ENCODE measurements at places on chromosomes 12 and 14.

- DNase-seq = no peak
Measured at GRCh38 chr12:106652510-106653015, 69.8 kb downstream of the RFX4 start.

DNA sequence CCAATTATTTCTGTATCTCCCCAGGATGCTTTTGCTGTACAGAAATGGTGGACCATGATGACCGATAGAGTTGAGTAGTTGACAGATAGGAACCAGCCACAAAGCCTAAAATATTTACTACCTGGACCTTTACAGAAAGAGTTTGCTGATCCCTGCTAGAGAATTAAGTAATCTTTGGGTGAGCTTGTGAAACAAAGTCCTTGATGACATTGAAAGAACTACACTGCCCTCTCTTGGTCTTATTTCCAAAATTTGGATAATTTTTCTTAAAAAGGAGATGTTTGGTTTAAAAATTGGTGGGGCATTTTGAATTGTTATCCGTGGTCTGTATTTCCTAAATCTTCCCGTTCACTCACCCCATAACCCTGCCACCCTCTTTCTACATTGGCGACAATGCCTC lies 13.7 kb upstream of the TCTN1 start:
- no peak for DNase-seq

GRCh38 chr14:79971330-79971729 lies 240.0 kb downstream of the DIO2 start:
- DNase-seq = no peak

DNA sequence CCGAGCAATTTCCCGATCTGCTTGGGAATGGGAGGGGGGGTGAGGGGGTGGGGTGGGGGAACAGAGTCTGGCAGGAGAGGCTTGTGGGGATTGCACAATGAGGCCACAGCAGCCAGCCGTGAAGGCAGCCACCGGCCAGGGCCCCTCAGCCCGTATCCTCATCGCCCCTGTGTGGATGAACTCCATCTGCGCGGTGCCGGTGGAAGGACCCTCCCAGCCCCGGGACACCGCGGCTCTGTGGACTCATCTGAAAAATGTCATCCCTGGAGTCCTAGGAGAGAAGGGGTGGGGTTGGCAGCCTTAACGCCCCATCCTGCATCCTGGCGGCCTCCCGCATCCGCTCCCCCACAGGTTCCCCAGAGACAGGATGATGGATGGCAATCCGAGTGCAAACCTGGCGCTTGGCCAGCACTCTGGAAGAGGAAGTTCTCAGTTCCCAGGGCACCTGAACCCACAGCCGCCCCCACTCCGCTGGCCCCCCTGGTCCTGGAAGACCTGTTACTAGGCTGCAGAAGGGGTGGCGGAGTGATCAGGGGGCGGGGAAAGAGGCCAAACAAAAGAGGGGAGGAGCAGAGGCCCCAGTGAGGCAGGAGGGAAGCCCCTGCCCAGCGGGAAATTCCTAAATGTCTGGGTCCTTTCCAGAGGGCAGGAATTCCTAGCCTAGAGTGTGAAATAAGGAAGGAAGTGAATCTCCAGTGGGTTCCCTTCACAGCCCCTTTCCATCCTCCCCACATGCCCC lies 1.2 kb upstream of the TNFAIP2 start:
- no peak for DNase-seq

DNA sequence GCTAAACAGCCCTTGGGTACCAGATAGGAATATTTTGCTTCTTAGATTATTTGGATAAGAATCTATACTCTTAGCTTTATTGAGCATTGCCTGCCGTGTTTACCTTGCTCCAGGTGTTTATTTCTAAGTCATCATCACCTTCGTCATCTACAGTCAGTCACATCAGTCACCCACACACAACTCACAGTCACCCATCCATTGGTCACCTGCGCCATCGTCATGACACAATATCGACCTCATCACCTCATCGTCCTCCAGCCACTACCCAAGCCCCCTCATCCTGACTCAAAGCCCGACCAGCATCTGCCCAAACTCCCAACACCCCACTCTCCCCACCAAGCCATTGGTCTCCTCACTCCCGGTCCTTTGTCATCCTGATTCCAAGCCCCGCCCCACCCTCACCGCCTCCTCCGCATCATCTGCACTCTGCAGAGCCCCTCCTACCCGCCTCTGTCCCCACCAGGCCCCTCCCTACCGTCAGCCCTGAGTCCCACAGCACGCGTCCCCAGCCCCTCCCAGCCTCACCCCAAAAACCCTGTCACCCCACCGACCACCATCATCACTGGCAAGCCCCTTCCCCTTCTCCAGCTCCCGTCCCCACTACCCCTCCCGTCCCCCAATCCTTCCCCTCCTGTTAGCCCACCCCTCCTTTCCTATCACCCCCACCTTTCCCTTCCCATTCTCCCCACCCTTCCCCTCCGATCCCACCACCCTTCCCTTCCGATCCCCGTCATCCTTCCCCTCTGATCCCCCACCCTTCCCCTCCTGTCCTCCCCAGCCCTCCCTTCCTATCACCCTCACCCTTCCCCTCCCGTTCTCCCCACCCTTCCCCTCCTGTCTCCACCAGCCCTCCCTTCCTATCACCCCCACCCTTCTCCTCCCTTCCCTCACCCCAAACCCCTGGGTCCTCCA lies 9.8 kb downstream of the DLK1 start:
- no peak for DNase-seq

DNA sequence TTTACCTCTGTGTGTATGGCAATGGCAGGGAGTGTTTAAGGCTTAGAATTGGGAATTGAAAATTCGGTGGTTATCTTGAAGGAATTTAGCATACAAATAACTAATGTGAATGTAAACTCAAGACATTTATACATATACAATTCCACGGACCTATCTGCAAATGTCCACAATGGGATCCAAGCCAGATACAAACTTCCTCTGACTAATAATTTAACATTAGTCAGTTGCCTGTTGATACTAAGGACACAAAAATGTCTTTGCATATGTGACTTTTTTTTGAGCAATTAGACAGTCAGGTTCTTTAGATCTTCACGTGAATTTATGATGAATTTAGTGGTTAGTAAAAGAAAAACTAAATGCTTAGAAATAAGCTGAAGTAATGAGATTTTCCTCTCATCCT lies 40.5 kb downstream of the ESR2 start:
- DNase-seq = no peak

DNA sequence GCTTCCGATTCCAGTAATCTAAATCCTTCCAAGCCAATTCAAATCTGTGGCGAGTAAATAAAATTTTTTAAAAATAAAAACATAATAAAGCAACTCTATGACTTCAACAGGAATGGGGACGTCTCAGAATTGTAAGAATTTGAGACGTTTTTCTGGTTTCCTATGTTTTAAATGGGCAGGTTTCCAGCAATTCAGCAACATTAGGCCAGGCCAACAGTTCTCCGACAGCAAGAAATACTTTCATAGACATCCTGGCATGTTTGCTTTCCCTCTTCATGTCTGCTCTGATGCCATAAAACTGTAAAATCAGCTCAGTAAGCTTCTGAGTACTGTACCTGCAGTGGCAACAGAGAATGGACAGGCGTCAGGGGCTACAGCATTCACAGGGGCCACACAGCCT lies 35.8 kb upstream of the DICER1 start:
- no peak for DNase-seq

DNA sequence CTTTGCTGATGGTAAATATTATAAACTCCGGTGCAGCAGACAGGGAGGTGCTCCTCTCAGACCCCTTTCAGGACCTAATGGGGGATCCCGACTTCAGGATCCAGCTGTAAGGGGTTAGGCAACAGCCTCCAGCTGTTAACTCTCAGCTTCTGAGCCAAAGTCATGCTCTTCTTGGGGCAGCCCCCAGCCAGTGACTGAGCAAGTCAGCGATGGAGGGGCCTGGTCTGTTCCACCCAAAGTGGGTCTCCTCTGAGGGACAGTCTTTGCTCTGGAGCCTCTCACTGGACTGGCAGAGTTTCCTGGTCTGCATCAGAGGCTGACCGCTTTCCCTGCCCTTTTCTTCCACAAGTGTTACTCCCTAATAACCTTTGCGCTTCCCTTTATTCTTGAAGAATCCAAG lies 184.2 kb upstream of the DIO3 start:
- DNase-seq = no peak

- DNase-seq = no peak
Measured at GRCh38 chr12:15222219-15222618, 1.0 kb upstream of the RERG start.

All from activated CD4-positive, alpha-beta T cell treated with anti-CD3 and anti-CD28 coated beads, Interleukin-2, amount 50 U/mL, for 4 hours (primary cell).